Gastroesophageal sphincter (tissue), 4 donors: ENCODE measurements at places on chromosomes 2 and 18.

DNA sequence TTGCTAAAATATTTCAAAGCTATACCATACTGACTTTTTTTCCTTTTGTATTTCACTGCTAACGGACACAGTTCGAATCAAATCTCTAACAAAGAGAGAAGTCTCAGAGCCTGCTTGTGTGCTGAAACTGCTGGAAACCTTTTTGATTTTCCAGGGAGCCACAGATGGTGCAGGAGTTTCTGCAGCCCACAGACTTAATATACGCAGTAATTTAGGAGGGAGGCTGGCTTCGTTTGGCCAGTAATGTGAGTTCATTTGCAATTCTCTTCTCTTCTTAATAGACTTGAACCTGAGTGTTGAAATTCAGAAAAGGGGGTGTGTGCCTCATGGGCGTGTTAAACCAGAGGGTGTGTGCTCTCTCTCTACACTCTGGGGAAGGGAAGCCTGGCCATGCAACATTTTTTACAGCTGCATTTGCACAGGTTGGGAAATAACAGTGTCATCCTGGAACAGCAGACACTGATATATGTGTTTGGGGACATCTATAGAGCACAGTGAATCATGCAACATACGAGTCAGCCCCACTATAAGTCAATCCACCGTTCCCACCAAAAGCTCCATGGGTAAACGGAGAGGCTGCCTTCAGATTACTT lies 333.0 kb downstream of the CLIP4 start:
- H3K4me1 ChIP-seq, result no peaks in the 10 kb centered on the region
- H3K27ac ChIP-seq, result no peak overlapping the region
- H3K4me3 ChIP-seq, result no peak overlapping the region
- ATAC-seq, result no peak
- no peaks in the 10 kb centered on the region for H3K27me3 ChIP-seq

DNA sequence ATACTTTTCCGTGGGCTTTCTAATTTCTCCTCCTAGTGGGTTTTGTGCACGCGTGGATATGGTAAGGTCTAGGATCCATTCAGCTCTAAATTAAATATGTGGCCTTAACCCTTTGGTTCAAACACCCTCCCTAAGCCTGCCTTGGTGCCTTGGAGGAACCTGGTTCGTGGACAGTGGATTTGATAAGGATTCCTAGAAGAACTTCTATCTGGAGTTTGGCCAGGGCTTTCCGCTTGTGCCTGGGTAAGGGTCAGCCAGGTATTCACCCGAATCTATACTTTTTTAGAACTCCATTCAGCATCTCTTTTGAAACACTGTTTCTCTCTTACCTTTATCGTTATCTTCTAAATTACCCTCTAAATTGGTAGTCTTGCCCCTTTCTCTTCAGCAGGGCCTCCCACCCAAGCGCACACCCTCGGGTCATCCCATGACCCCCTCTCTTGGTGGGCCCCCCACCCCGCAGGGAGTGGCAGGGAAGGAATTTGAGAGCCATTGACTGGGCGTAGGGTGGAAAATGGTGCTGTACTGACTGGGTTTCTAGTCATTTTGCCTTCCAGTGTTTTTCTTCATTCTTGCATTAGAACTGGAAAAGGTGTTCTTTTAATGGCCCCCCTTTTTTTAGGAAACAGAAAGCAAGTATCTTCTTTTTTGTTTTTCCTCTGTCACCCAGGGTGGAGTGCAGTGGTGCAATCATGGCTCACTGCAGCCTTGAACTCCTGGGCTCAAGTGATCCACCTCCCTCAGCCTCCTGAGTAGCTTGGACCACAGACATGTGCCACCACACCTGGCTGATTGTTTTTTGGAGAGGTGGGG lies 1.8 kb downstream of the SOCS6 start:
- ATAC-seq, result no peak
- no peaks in the 10 kb centered on the region for H3K27me3 ChIP-seq
- peak overlapping the region; percentile 87 for H3K4me3 ChIP-seq

DNA sequence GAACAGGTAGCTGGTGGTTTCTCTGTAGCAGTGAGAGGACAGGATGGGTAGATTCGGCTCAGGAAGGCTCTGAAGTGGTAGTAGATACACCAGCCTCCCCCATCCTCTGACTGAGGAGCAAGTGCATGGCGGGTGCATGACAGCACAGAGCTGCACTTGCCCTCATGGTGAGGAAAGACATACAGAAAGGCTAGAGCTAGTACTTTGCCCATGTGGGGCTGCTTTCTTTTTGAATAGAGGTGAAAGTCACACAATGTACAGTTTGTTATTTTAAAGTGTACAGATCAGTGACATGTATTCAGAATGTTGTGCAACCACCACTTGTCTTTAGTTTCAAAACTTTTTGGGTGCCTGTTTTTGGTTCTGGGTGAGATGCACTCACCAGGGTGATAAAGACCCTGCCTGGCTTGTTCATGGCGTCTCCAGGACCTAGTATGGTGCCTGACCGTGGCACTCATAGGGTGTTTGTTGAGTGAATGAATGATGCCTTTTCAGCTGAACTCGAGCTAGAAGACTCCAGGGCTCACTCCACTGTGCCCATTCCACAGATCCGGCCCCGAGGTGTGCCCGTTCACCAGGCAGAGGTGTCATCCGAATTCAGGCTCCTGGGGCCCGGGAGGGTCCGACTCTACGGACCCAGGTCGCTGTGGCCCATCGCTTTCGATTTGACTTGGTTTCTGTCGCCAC lies 421 bp upstream of the VAMP5 start:
- H3K4me3 ChIP-seq, result peak overlapping the region; percentile 79
- no peaks in the 10 kb centered on the region for H3K27me3 ChIP-seq
- peak; percentile 35 for ATAC-seq
- H3K36me3 ChIP-seq, result no peaks in the 10 kb centered on the region

- peaks cover 6% of the 10 kb centered on the region for H3K4me1 ChIP-seq
- peak overlapping the region; percentile 99 for H3K27ac ChIP-seq
- no peak for ATAC-seq
Observed at GRCh38 chr2:55047677-55048299, 2.5 kb downstream of the RTN4 start.

DNA sequence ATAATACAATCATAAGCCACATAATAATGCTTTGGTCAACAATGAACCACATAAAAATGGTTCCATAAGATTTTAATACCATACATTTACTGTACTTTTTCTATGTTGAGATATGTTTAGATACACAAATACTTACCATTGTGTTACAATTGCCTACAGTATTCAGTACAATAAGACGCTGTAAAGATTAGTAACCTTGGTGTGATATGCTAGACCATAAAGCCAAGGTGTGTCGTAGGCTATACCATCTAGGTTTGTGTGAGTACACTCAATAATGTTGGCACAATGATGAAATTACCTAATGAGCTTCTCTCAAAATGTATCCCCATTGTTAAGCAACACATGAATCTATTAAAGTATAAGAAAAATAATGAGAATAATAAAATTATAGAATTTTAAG lies 662.3 kb downstream of the SATB2 start:
- H3K27me3 ChIP-seq, result no peaks in the 10 kb centered on the region
- H3K4me1 ChIP-seq, result no peaks in the 10 kb centered on the region
- no peak for ATAC-seq
- H3K4me3 ChIP-seq, result no peak overlapping the region
- no peak overlapping the region for H3K27ac ChIP-seq

DNA sequence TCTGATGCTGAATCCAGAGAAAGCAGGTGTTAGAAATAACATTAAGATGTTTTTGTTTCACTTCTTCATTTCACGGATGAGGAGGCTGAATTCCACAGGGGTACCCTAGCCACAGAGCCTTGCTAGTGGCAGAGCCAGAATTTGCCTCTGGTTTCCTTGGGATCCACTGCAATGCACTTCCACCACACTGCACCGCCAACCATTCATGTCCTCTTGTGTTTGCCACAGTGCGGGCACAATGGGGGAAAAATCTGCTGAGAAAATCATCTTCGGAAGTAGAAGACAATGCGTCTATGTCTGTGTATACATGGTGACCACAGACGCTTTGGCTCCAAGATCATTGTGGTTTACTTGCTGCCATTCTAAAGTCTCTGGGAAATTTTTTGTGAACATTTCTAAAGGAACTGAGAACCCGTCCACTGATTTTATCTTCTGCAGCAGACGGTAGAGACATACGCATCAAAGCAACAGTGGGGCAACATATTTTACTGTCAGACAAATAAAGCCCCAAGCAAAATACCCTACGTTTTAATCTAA lies 14.9 kb downstream of the ICOS start:
- H3K4me3 ChIP-seq, result no peak overlapping the region
- no peaks in the 10 kb centered on the region for H3K36me3 ChIP-seq
- no peak overlapping the region for H3K27ac ChIP-seq
- no peaks in the 10 kb centered on the region for H3K27me3 ChIP-seq
- H3K4me1 ChIP-seq, result no peaks in the 10 kb centered on the region

- no peaks in the 10 kb centered on the region for H3K36me3 ChIP-seq
- no peak overlapping the region for H3K4me3 ChIP-seq
- H3K27ac ChIP-seq, result no peak overlapping the region
- no peak for ATAC-seq
- no peaks in the 10 kb centered on the region for H3K27me3 ChIP-seq
- no peaks in the 10 kb centered on the region for H3K4me1 ChIP-seq
Observed at GRCh38 chr2:52423111-52423510, 1344.5 kb upstream of the CHAC2 start.

DNA sequence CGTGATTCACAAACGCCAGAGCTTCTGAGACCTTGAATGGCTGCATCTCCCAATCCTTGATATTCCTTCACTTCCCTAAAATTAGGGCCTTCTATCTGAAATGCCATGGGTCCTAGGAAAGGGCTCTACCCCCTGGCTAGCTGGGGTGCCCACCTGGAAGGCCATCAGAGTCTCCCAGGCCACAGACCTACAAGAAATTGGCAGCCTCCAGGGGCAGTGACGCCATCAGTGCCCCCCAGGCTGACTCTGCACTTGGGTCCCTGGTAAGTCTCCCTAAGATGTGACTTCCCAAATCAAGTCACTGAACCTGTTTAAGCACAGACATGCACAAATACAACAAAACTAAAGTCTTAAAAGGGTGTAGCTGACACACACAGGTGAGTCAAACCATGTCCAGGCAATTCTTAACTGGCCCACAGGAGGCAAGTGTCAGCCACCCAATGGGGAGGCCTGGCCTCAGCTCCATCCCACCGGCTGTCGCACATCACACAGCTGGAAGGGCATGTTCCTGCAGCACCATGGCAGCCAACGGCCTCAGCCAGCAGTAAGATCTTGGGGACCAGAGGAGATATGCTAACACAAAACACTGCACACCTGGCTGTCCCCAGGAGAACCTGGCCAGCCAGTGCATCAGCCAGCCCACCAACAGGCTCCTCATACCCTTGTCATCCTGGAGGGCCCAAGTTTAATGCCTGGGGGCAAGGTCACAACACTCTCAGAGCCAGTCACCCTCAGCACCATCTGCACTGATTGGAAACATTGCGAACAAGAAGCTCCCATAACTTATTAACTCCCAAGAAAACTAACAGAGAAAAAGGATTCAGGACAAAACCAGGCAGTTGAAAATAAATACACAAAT lies 5.2 kb downstream of the PARD6G start:
- H3K36me3 ChIP-seq, result no peaks in the 10 kb centered on the region
- peaks cover 15% of the 10 kb centered on the region for H3K4me1 ChIP-seq
- H3K27ac ChIP-seq, result no peak overlapping the region
- H3K27me3 ChIP-seq, result no peaks in the 10 kb centered on the region

GRCh38 chr2:236570081-236570868 lies 650 bp downstream of the ACKR3 start:
- peak overlapping the region; percentile 69 for H3K4me3 ChIP-seq
- no peak for ATAC-seq
- peak overlapping the region; percentile 90 for H3K27ac ChIP-seq
- H3K36me3 ChIP-seq, result no peaks in the 10 kb centered on the region
- no peaks in the 10 kb centered on the region for H3K27me3 ChIP-seq

GRCh38 chr18:35141567-35142274 lies 99.1 kb upstream of the ZNF397 start:
- H3K4me3 ChIP-seq, result no peak overlapping the region
- peaks cover 58% of the 10 kb centered on the region for H3K36me3 ChIP-seq
- no peak for ATAC-seq
- H3K4me1 ChIP-seq, result peaks cover 15% of the 10 kb centered on the region

GRCh38 chr2:128516938-128517337 lies 198.3 kb upstream of the HS6ST1 start:
- H3K4me1 ChIP-seq, result no peaks in the 10 kb centered on the region
- H3K4me3 ChIP-seq, result no peak overlapping the region
- no peak overlapping the region for H3K27ac ChIP-seq
- ATAC-seq, result no peak
- no peaks in the 10 kb centered on the region for H3K27me3 ChIP-seq

GRCh38 chr2:238005528-238005927 lies 38.7 kb downstream of the UBE2F start:
- H3K4me3 ChIP-seq, result no peak overlapping the region
- no peak for ATAC-seq
- no peaks in the 10 kb centered on the region for H3K36me3 ChIP-seq
- H3K27ac ChIP-seq, result no peak overlapping the region
- H3K4me1 ChIP-seq, result no peaks in the 10 kb centered on the region

GRCh38 chr2:196291426-196291825 lies 120.0 kb upstream of the STK17B start:
- no peak for ATAC-seq
- H3K4me3 ChIP-seq, result no peak overlapping the region
- no peaks in the 10 kb centered on the region for H3K36me3 ChIP-seq
- H3K27me3 ChIP-seq, result no peaks in the 10 kb centered on the region

- H3K27ac ChIP-seq, result no peak overlapping the region
- H3K4me1 ChIP-seq, result no peaks in the 10 kb centered on the region
- H3K27me3 ChIP-seq, result peaks cover 47% of the 10 kb centered on the region
- no peak for ATAC-seq
Observed at GRCh38 chr2:105180491-105180972, 61.0 kb upstream of the GPR45 start.

DNA sequence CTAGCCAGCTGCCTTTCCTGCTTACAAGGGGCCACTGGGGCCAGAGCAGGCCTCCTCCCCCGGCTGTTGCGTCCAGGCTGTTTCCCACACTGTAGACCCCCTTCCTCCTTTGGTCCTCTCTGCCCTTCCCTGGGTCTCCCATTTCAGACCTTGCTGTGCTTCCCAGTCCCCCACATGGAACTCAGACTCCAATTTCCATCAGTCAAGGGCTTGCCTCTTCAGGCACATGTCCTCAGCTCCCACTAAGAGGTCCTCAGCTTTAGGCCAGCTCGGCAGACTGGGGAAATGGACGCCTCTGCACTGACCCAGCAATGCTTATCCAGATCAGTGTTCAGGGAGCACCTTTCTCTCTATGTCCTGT lies 98.0 kb upstream of the BZW1 start:
- H3K4me3 ChIP-seq, result no peak overlapping the region
- no peaks in the 10 kb centered on the region for H3K27me3 ChIP-seq
- no peaks in the 10 kb centered on the region for H3K36me3 ChIP-seq

DNA sequence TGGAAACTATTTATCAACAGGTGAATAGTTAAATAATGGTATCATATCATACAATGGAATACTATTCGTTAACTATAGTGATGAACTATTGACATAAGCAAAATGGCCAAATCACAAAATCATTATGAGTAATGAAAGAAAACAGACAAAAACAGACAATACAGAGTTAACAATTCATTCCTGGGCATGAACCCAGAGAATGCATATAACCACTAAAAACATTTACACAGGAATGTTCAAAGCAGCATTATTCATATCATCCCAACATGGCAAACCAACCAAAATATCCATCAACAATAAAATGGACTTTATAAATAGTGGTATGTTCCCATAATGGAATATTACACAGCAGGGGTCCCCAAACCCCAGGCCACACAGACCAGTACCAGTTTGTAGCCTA lies 131.2 kb upstream of the CYP1B1 start:
- no peaks in the 10 kb centered on the region for H3K36me3 ChIP-seq
- H3K27me3 ChIP-seq, result no peaks in the 10 kb centered on the region
- no peak overlapping the region for H3K4me3 ChIP-seq
- peaks cover under 1% of the 10 kb centered on the region for H3K4me1 ChIP-seq
